ENCODE measurements at places on chromosomes 3 and 15. TPM values are rescaled to one million over a fixed set of nuclear protein-coding genes. Genes with fewer than 3 reads are reported as not detected.

DNA sequence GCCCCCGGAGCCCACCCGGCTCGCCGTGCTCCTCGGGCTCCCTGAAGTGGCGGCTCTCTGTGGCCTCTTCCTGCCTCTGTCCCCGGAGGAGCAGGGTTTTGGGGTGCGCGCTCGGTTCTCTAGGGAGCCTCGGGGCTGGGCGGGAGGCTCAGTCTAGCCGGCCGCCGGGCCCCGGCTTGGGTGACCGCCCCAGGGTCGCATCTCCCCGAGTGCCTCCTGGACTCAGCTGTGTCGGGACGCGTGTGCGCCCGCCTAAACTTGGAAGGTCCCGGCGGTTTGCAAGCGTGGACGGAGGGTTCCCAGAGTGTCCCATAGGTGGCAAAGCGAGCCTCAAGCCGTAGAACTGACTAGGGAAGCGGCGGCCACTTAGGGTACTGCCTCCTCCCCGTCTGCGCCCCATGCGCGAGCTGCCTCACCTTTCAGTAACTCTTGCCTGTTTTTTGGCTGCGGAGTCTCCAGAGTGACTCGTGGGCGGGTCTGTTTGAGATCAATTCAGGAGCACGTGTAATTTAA lies 601 bp downstream of the ACTL6A start:
- no peak for DNase-seq

GRCh38 chr15:91275844-91276243 lies 175.8 kb downstream of the SV2B start:
- no peak for DNase-seq

DNA sequence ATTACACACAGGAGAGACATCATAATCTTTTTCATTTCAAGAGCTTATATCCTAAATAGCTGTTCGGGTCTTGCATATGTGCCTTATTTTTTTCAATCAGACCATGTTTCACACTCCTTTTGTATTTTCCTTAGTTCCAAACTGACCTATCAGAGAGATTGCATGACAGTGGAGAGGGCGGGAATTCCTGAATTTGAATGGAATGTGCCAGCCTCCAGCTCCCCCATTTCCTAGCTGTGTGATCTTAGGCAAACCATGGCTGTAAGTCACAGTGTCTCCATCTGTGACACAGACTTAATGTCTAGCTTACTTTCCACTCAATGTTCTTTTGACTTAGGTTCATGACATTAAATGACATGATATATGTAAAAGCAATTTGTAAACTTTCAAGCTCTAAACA lies 62.0 kb upstream of the CSTA start:
- DNase-seq = no peak

DNA sequence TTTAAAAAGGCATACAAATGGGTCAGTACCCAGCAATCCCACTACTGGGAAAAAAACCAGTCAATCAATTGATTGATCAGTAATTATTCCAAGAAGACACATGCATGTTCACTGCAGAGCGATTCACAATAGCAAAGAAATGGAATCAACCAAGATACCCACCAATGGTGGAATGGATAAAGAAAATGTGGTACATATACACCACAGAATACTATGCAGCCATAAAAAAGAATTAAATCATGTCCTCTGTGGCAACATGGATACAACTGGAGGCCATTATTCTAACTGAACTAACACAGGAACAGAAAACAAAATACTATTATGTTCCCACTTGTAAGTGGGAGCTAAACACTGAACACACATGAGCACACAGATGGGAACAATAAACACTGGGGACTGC lies 103.1 kb downstream of the DLG1 start:
- no peak for DNase-seq

GRCh38 chr3:3127432-3128010 lies 781 bp downstream of the TRNT1 start:
- no peak for DNase-seq

- DNase-seq = no peak
Measured at GRCh38 chr3:140117096-140117526, 182.1 kb downstream of the CLSTN2 start.

DNAH12 gene
- 0.80 TPM for total RNA-seq

DNA sequence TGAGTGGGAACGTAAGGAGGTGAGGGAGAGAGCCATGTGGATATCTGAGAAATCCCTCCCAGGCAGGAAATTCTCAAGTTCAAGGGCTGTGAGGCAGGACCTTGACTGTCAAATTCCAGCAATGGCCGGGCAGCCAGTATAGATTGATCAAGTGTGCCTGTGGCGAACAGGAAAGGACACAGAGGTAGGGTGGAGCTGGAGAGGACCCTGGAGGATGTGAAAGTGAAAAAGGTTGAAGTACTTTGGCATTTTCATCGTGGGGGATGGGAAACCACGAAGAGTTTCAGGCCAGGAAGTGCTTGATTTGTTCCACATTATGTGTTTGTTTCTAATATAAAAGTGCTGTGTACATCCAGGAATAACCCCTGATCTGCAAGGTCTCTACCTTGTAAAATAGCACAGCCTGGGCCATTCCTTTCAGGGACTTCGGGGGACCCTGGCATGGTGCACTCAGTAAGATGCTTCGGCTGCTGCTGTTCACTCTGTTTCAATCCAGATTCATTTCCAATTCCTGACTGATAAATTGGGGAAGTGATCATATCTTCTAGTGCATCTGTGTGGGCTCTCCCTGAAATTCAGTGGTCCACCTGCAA lies 156.6 kb downstream of the MCTP2 start:
- DNase-seq = no peak

GRCh38 chr3:113222451-113223086 lies 11.2 kb downstream of the BOC start:
- DNase-seq = no peak

SLC9C1 gene
- 0.94 TPM for total RNA-seq

Measured in sciatic nerve (tissue), 2 donors.